WTC11 (cell line): ENCODE measurements at places on chromosomes 13 and 19. TPM values are rescaled to one million over a fixed set of nuclear protein-coding genes. Genes with fewer than 3 reads are reported as not detected.
A peak's percentile ranks its signal among the peaks of the same experiment; 100 is the strongest.

DNA sequence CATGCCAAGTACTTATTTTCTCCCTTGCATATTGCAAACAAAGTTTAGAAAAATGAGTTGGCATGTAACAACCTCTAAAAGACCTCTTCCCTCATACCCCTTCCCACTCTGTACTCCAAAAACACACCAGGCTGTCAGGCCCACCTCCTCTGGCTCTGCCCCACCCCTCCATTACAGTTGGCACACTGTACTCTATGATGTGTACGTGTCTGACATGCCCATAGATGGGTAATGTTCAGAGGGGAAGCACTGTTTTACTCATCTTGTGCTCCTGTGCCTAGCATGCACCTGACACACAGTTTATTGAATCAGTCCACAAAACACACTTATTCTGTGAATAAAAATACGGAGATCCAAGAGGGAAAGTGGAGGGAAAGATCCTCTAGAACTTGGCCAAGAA is 45.6 kb downstream of the SERPINE3 start:
- H3K4me1 ChIP-seq: no peaks in the 10 kb centered on the region
- DNase-seq: no peak
- H3K27ac ChIP-seq: no peak overlapping the region
- H3K4me3 ChIP-seq: no peak overlapping the region

DNA sequence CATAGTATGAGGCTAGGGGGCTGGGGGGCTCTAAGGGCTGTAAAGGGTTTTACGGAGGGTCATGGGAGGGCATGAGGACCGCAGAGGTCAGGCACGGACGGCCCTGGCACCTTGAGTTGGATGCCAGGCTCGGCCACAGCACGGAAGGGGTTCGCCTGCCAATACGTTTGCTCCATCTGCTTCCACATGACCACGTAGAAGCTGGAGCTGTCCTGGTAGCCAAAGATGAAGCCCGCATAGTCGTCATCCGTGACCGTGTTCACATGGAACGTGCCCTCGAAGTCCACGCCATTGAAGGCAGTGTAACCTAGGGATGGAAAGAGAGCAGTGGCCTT is 6.4 kb downstream of the COMP start:
- H3K36me3 ChIP-seq: 0 out of 2 replicates have a peak, but pooled peaks cover 2% of the 10 kb centered on the region
- no peak overlapping the region for H3K27ac ChIP-seq
- no peak overlapping the region for H3K4me3 ChIP-seq
- peaks cover 100% of the 10 kb centered on the region for H3K27me3 ChIP-seq
- H3K4me1 ChIP-seq: peaks cover 14% of the 10 kb centered on the region

DNA sequence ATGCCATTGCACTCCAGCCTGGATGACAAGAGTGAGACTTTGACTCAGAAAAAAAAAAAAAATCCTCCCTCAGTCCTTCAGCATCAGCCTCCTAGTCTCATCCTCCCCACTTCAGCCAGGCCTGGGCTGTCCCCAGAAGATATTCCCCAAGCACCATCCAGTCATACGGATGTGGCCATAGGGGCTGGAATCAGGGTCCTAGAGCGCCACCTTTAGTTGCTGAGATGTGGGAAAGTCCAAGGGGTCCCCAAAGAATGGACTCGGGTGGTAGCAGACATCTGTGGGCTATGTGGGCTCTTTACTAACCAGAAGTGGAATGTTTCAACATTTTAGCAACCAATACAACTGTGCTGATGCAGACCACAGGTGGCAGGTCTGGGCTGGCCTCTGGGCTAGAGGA is 3.1 kb upstream of the TYROBP start:
- no peak overlapping the region for H3K27ac ChIP-seq
- peak; percentile 54 for DNase-seq
- H3K27me3 ChIP-seq: peaks cover 2% of the 10 kb centered on the region; the same call in 1 of the 2 replicates
- peaks cover 17% of the 10 kb centered on the region for H3K4me1 ChIP-seq

DNA sequence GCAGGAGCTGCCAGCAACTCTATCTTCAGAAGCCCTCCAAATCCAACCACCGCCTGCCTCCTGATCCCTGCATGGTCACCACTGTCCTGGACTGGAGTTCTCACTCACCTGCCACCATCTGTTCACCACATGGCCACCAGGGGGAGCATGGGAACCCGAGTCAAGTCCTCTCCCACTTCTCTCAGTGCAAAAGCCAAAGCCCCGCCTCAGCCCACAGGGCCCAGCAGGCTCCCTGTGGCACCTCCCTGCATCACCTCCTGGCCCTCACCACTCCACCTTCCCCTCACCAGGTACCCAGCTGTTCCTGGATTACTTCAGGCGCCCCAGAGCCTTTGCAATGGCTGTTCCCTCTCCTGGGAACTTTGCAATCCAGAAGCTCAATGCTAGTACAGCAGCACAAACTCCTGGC is 5.3 kb downstream of the DHPS start:
- no peaks in the 10 kb centered on the region for H3K27me3 ChIP-seq
- H3K4me1 ChIP-seq: peaks cover 7% of the 10 kb centered on the region; the same call in 1 of the 2 replicates
- H3K36me3 ChIP-seq: peaks cover 62% of the 10 kb centered on the region
- DNase-seq: peak; percentile 97

GRCh38 chr13:32893176-32893575 is 123.0 kb upstream of the KL start:
- H3K4me1 ChIP-seq: no peaks in the 10 kb centered on the region
- peaks cover 1% of the 10 kb centered on the region; the same call in 1 of the 2 replicates for H3K36me3 ChIP-seq
- H3K27ac ChIP-seq: no peak overlapping the region

DNA sequence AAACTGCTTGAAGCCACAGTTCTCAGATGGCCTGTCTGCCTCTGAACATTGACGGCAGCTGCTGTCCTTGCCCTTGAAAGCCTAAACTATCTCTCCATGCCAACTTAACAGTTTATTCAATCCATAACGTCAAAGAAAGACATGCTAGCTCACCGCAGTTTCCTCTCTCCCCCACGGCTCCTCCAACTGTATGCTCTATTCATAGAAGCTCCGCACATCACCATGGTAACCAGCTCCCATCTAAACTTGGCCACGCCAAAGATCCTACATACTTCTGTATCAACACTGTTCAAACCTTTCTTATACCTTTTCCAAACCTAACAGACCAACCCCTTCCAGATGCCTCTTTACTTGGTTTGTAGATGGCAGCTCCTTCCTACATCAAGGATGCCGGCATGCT is 48.6 kb downstream of the ZNF91 start:
- H3K36me3 ChIP-seq: peaks cover 87% of the 10 kb centered on the region
- no peaks in the 10 kb centered on the region for H3K27me3 ChIP-seq
- H3K4me3 ChIP-seq: no peak overlapping the region
- DNase-seq: no peak
- no peak overlapping the region for H3K27ac ChIP-seq
- peaks cover 9% of the 10 kb centered on the region for H3K4me1 ChIP-seq

DNA sequence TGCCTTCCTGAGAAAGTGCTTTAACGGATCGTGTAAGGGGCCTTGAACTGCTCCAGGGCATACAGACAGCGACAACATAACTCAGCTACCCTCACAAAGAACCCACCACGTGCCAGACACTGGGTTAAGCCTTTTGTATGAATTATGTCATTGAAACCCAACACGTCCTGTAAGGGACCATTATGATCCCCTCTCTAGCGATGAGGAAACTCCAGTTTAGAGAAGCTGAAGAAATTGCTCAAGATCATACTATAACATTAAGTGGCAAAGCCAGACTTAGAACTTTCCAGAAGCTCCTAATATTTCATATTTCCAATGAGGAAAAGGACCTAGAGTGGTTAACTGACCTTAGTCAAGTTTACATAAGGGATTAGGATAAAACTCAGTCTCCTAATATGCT is 57.0 kb upstream of the RAP2A start:
- H3K4me1 ChIP-seq: no peaks in the 10 kb centered on the region
- H3K4me3 ChIP-seq: no peak overlapping the region
- no peaks in the 10 kb centered on the region for H3K36me3 ChIP-seq
- no peak for DNase-seq

- peaks cover 10% of the 10 kb centered on the region for H3K4me1 ChIP-seq
- H3K27me3 ChIP-seq: peaks cover 31% of the 10 kb centered on the region
- H3K36me3 ChIP-seq: peaks cover 11% of the 10 kb centered on the region
- no peak overlapping the region for H3K27ac ChIP-seq
- no peak for DNase-seq
Observed at GRCh38 chr19:19274146-19274545, 1.0 kb upstream of the TM6SF2 start.

GRCh38 chr19:53132141-53132991 is at the start of gene ZNF415:
TSS of gene ZNF415 (minus strand) at chr19:53132910. CDS start at chr19:53122676, 10,234 bp downstream.
- peaks cover 11% of the 10 kb centered on the region for H3K27me3 ChIP-seq
- H3K4me1 ChIP-seq: peaks cover 26% of the 10 kb centered on the region
- DNase-seq: peak; percentile 91

DNA sequence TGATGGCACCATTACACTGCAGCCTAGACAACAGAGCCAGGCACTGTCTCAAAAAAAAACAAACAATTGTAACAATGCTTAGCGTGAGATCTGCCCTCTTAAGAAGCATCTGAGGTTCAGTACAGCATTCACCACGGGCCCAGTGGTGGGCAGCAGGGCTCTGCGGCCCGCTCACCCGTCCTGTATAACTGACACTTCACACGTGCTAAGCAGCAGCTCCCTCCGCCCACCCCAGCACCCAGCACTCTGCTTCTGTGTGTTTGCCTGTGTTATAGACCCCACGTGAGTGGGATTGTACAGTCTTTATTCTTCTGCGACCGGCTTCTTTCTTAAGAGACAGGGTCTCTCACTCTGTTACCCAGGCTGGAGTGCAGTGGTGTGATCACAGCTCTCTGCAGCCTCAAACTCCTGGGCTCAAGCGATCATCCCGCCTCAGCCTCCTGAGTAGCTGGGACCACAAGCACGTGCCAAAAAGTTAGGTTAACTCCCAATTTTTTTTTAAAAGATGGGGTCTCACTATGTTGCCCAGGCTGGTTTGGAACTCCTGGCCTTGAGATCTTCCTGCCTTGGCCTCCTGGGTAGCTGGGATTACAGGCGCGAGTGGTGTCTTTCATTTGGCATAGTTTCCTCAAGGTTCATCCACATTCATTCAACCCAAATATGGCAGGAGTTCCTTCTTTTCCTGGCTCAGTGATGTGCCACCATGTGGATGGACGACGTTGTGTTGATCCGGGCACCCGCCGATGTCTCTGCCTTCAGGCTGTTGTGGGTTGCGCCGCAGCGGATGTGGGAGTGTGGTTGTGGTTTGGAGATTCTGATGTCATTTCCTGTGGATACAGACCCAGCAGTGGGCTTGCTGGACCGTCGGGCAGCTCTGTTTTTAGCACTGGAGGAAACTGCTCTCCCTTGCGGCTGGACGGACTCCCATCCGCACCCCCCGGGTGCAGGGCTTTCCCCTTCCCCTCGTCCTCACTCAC is 170.0 kb downstream of the KDM4B start:
- H3K36me3 ChIP-seq: peaks cover 22% of the 10 kb centered on the region
- H3K4me3 ChIP-seq: no peak overlapping the region
- DNase-seq: no peak

DNA sequence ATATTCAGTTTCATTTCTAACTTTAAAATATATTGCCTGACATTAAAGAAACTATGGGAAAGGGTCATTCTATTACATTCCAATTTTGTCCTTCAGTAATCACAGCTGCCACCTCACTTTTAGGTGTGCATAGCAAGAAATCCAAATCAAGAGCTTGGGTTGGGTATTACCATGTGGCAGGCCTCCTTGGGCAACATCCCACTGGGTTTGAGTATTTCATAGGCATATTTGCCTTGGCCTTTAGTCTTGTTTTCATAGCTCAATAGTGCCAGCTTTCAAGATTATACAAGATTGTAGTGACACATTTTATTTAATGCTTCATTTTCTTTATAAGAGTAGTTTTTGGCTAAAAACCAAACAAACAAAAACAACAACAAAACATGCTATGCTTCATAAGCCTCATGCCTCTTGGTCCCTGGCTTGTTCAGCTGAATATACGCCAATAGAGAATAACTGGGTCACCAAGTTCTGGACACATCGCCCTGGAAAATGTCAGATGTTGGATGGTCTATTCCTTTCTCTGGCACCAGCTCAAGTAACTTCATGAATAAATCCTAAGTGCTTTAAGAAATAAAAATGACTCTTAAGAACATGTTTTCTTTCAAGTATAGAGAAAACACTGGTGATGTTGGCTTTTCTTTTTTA is 167.4 kb upstream of the STARD13 start:
- no peak overlapping the region for H3K4me3 ChIP-seq
- no peaks in the 10 kb centered on the region for H3K36me3 ChIP-seq
- no peaks in the 10 kb centered on the region for H3K27me3 ChIP-seq
- H3K4me1 ChIP-seq: no peaks in the 10 kb centered on the region
- H3K27ac ChIP-seq: no peak overlapping the region
- no peak for DNase-seq

GRCh38 chr19:45646345-45646698 is 7.1 kb upstream of the EML2 start:
- H3K27ac ChIP-seq: no peak overlapping the region; the same call in 1 of the 2 replicates
- peaks cover 24% of the 10 kb centered on the region for H3K27me3 ChIP-seq
- no peak for DNase-seq

DNA sequence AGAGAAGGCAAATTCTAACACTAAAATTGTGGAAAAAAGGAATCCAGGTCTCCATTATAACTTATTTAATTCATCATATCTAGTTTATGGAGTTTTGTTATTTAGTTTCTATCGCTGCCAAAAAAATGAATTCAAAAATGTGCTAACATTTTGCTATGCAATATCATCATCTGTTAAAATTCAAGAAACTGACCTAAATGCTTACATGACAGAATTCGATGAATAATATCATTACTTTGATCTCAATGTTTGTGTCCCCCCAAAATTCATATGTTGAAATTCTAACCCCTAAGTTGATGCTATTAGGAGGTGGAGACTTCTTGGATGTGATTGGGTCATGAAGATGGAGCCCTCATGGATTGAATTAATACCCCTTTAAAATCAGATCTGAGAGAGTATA is 775.0 kb downstream of the PCDH17 start:
- no peak overlapping the region for H3K27ac ChIP-seq
- H3K27me3 ChIP-seq: no peaks in the 10 kb centered on the region
- no peaks in the 10 kb centered on the region for H3K36me3 ChIP-seq
- DNase-seq: no peak
- H3K4me3 ChIP-seq: no peak overlapping the region

DNA sequence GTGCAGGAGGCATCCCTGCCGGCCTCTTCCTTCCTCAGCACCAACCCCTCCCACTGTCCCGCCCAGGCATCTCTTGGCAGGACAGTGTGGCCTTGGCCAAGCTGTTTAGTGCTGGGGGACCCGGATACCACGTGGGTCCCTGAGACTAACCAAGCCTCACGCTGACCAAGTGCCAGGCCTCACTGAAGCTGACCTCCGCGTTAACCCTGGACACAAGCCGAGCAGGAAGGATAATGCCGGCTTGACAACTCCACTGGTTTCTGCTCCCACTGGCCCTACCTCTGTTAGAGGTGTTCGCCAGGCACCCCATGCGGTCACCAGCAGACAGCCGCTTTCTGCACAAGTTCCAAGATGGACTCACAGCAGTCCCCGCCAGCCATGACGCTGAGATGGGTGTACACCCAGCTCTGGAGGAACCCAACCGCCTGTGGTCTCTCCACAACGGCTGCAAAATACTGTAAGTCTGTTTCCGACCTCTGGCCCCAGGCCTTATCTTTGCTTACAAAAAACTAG is 12.4 kb downstream of the GRTP1 start:
- H3K27me3 ChIP-seq: no peaks in the 10 kb centered on the region
- no peak overlapping the region for H3K4me3 ChIP-seq
- H3K36me3 ChIP-seq: peaks cover 56% of the 10 kb centered on the region
- DNase-seq: no peak

- no peak for DNase-seq
- H3K27ac ChIP-seq: no peak overlapping the region; the same call in 1 of the 2 replicates
- H3K4me1 ChIP-seq: peaks cover 28% of the 10 kb centered on the region
- H3K27me3 ChIP-seq: no peaks in the 10 kb centered on the region
- 0 out of 2 replicates have a peak, but pooled peaks cover 5% of the 10 kb centered on the region for H3K36me3 ChIP-seq
Observed at GRCh38 chr13:72126424-72126823, 259.4 kb upstream of the DACH1 start.

ADAT3 gene
- total RNA-seq: 15.0 to 20.3 TPM (median 15.9 TPM) in 3 replicates

SLC7A9 gene
- total RNA-seq: 0.11 to 0.27 TPM (median 0.16 TPM) in 3 replicates

STRN4 gene
- 126 to 144 TPM (median 137 TPM) in 3 replicates for total RNA-seq

KLF16 gene
- total RNA-seq: 54.4 to 64.0 TPM (median 55.4 TPM) in 3 replicates

CALR3 gene
- 0.21 to 0.87 TPM (median 0.50 TPM) in 3 replicates for total RNA-seq

FLT1 gene
- total RNA-seq: 66.3 to 71.0 TPM (median 66.8 TPM) in 3 replicates
